ENCODE measurements at places on chromosomes 2 and 18.
A peak's percentile ranks its signal among the peaks of the same experiment; 100 is the strongest.

GRCh38 chr18:37447962-37448888 lies 117.4 kb downstream of the CELF4 start:
- no peak for ATAC-seq

DNA sequence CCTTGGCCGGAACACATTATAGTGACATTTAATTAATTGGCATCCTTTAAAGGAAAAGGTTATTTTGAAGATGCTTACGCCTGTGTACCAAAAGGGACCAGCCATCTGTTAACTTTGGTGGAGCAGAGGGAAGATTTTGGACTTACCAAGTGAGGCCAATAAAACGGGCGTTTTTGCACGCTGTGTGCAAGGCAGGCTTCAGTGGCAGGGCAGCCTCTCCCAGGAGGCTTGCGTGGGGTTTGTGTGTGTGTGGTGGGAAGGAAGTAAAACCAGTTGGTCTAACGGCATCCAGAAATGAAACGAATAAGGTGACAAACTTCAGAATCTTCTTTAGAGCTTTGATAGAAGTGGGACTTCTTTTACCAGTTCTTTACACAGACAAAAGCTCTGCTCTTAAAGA lies 191.7 kb downstream of the PRKCE start:
- no peak for ATAC-seq

DNA sequence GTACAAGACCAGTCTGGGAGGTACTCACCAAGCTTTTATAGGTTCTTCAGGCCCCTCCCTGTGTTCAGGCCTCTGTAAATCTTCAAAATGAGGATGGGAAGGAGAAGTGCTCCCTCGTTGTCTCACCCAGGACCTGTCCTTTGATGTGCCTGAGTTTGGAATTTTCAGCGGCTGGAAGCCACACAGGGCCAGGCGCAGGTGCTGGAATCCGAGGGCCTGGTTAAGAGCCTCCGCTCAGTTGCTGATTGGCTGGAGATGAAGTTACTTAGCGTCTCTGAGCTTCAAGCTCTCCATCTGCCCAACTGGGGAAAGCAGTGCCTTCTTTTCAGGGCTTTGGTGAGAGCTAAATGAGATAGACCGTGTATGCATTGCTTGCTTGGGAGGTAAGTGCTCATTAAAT lies 30.0 kb downstream of the HJURP start:
- no peak for ATAC-seq

DNA sequence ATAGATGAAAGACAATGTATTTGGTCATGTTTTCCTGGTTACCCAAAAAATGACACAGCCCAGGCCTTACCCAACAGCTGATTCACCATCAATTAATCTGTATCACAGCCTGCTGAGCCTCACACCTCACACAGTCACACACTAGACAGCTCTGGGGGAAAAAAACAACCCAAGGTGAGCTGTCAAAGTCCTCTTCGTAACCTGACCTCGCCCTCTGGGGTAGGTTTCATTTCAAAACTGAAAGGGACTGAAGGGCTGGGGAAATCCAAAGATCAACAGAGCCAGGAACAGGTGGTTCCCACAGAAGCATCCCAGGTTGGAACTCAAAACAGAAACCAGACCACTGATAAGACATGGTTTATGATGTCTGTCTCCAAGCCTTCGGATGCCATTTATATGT lies 18.2 kb upstream of the PCBP1 start:
- ATAC-seq, result peak; percentile 96

DNA sequence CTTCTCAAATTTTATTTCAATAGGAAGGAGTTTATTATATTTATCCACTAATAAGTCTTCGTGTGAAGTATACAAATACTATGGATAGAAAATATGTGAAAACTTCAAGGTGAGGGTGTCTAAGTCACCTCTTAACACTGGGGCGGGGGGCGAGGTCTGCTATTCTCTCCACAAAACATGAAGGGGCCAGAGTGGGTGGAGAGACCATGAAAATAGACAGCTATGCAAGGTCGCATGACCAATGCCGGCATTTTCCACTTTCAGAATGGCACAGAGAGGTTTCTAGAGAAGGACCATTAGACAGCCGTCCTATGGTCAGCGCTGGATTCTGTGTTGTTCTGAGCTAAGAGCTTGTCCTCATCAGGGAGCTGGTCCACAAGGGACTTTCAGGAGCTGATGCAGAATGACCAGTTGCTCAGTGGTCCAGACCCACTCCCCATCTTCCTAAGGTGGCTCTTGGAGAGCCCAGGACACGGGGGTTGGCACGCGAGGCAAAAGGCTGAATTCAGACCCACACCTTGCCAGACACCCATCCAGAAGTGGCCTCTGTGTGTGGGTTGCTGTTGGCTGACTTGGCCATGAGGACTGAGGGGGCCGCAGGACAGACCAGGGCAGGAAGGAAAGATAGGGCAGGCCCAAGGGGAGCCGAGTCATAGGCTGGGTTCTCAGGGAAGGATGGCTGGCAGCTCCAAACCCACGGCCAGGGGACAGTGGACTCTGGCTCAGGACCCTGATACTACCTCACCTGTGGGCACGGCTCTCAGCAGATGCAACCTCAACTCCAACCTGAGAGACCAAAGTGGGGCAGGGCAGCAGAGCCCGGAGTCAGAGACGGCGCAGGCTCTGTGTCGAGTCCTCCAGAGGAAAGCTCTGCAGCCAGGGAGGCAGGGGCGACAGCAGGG lies 69.8 kb downstream of the NDUFA10 start:
- no peak for ATAC-seq

DNA sequence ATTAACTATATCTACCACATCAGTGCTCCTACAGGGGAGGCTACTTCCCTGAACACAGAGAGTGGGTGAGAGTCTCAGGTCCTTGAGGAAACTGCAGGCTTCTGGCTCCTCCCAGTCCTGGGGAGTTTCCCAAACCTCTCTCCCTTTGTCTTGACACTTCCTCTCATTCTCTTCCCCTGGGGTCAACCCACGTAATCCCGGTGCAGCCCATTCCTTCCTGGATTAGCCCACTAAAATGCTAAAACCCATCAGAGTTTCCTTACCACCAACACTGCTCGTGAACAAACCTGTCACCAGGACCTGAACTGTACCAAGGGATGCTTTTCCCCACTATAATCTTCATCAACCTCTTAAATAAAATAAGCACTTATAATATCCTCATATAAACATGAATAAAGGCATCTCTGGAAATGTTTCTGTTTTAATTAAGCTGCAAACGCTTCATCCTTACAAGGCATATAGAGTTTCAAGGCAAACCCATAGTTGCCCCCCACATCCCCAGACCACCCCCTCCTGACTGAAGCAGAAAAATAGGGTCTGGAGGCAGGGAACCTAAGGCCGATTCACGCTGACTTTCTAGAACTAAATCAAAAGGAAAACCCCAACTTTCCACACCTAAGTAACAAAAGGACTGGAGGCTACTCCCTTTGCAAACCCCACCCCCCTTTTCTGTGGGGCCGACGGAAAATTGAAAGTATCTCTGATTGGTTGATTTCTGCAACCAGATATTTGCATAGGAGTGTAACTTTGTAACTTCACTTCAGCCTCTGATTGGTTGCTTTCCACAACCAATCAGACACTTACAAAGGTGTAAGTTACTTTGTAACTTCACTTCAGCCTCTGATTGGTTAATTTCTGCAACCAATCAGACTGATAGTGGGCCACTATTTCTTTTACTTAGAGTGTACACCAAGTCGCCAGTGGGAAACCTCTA lies 19.0 kb downstream of the TMSB10 start:
- ATAC-seq, result peak; percentile 48

DNA sequence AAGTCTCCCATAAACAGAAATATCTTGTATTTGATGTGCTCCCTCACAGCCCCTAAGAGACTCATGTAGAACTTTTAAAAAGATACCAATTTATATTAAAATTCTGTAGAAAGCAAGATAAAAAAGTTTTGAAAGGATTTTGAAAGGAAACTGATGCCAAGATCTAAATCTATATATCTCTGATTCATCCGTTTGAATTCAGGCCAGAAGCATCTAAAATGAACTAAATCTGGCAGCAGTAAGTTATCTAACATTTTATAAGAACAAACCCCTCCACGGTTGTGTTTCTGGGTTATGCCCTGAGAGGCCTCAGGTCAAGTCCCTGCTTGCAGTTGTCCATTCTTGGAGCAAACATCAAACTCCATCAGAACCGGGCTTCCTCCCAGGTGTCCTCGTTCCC lies 165.8 kb downstream of the FBXO15 start:
- no peak for ATAC-seq

GRCh38 chr2:229059331-229060033 lies 211.6 kb downstream of the PID1 start:
- ATAC-seq, result no peak

DNA sequence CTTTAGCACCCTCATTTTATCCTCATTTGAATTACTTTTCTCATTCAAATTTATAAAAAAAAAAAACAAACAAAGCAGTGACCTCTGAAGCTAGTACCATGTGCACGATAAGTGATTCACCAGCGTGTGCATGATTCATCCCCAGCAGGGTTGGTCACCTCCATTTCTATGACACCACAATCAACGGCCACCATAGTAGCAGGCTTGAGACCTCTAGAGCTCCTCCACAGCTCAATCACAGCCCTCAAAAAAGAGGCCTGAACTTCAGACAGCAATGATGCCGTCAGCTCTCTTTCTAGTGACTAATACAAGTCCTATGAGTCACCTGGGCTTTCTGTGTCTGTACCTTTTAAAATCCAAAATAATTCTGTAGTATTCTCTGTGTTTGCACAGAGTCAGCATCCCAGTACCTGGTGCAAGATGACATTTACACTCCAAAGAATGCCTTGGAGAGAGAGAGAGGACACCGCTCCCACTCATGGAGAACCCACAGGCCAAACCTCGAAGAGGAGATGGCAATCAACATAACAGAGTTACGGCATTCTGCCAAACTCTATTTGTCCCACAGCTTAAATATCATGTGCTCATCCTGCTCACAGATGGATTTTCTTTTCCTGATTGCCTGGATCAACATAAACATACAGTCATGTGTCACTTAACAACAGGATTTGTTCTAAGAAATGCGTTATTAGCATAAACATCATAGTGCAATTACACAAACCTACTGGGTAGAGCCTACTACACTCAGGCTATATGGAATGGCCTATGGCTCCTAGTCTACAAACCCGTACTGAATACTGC lies 58.7 kb downstream of the L3MBTL4 start:
- ATAC-seq, result peak; percentile 85

All from esophagus mucosa (tissue), 1 donor.